WERI-Rb-1 (cell line): ENCODE measurements at places on chromosomes 4 and X.

GRCh38 chrX:45872480-45872879 is 671.8 kb upstream of the DIPK2B start:
- no peak for DNase-seq

GRCh38 chr4:82785611-82786400 is 12.8 kb downstream of the SCD5 start:
- no peak for DNase-seq

- no peak for DNase-seq
Observed at GRCh38 chr4:168451331-168451730, 29.0 kb downstream of the DDX60L start.

DNA sequence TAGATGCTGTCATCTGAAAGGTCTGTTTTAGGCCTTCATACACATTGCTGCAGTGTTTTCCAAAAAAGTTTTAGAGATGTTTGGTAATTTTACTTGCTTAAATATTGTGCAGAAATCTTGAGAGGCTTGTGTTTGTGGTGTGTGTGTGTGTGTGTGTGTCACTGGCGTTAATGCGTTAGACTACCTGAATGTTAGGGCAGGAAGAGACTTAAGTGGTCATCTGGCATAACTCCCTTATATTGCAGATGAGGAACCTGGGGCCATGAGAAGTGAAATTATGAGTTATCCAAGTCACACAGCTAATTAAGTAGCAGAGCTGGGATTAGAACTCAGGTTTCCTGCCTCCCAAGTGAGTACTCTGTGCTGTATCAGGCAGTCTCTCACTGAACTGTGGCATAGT is 1.4 kb downstream of the LSM6 start:
- DNase-seq: no peak

GRCh38 chr4:38785901-38786402 is 3.2 kb upstream of the TLR10 start:
- no peak for DNase-seq

GRCh38 chr4:102299354-102300107 is 45.8 kb downstream of the SLC39A8 start:
- peak; percentile 20 for DNase-seq

DNA sequence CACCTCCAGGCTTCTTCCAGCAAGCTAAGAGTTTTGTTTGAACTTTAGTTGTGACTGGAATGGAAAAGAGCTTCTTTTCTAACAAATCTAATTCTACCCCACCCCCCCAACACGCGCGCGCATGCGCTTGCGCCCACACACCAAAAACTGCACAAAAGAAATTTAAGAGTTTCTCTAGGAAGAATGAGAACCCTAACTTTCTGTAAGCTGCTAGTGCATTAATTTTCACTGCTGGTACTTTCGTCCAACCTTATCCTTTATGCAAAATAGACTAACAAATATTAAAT is 9.0 kb upstream of the INTU start:
- no peak for DNase-seq

DNA sequence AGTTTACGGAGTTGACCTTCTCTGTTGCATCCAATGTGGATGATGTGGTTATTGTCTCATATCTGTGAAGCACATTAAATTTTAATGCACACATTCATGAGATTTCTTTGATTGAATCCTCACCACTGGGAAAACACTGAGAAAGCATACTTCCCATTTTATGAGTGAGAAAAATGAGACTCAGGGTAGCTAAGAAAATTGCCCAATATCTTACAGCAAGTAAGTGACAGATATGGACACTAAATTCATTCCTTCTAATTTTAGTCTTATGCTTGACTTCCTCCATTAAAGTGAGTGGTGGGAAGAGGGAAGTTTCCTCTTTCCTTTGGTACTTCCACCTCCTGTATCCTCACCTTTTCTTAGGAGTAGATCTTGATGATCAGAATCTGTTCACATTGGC is 504.8 kb upstream of the BOD1L1 start:
- no peak for DNase-seq
